ENCODE measurements at places on chromosomes 6 and 20.

GRCh38 chr20:709991-710779 lies 34.6 kb upstream of the SCRT2 start:
- DNase-seq, result no peak

GRCh38 chr6:33929575-33930288 lies 125.9 kb upstream of the MLN start:
- DNase-seq, result no peak

DNA sequence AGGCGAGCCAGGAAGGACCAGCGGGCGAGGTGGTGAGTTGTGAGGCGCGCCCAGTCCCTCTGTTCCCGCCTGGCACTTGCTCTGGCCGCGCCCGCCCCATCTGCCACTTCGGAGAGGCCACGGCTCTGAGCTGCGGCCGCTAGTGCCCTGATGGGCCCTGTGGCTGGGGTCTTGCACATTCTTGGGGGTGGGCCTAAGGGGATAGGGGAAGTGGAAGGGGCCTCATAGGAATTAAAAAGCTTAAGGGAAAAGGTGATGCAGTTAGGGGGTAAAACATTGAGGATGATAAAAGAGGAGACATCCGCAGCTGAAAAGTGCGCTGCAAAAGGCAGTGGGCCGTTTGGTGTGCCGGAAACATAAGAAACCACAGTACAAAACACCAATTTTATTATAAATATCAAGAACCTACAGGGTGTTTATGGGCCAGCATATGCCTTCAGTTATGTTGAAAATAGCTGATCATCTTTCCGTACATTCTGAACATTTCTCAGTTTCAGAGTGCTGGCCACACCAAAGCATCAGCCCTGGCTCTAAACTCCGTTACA lies 1.1 kb upstream of the PSMB8 start:
- no peak for DNase-seq

- DNase-seq, result no peak
Measured at GRCh38 chr20:347317-347639, 367 bp downstream of the NRSN2 start.

DNA sequence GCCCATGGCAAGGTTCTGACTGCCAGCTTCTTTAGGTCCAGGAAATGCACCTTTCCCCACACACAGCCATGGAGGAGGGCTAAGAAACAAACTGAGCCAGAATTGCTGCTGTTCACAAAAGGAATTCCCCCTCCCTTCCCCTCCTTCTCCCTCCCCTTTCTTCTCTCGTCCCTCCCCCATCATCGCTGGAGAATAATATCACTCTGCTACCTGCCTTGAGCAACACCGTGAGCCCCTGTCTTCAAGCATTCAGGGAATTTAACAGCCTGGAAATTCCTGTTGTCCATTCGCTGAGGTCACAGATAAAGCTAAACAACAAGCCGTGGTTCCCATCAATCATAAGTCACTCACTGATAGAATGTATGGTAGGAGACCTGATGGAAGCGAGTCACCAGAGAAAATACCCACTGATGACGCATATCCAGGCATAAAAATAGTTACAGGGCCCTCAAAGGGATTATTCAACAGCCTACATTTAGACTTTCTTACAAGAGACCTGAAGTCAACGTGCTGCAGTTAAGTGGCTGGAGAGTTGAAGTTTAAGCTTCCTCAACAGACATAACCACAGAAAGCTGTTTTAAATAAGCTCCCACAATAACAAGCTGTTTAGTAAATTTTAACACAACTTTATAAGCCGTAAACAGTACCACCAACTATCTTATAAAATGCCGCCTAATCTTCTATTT lies 59.7 kb downstream of the HIVEP2 start:
- no peak for DNase-seq

- no peak for DNase-seq
Measured at GRCh38 chr6:125363039-125363823, 61.5 kb upstream of the HDDC2 start.

- DNase-seq, result no peak
Measured at GRCh38 chr6:157070403-157071107, 252.8 kb downstream of the TMEM242 start.

- no peak for DNase-seq
Measured at GRCh38 chr6:52331793-52332457, 30.0 kb upstream of the PAQR8 start.

DNA sequence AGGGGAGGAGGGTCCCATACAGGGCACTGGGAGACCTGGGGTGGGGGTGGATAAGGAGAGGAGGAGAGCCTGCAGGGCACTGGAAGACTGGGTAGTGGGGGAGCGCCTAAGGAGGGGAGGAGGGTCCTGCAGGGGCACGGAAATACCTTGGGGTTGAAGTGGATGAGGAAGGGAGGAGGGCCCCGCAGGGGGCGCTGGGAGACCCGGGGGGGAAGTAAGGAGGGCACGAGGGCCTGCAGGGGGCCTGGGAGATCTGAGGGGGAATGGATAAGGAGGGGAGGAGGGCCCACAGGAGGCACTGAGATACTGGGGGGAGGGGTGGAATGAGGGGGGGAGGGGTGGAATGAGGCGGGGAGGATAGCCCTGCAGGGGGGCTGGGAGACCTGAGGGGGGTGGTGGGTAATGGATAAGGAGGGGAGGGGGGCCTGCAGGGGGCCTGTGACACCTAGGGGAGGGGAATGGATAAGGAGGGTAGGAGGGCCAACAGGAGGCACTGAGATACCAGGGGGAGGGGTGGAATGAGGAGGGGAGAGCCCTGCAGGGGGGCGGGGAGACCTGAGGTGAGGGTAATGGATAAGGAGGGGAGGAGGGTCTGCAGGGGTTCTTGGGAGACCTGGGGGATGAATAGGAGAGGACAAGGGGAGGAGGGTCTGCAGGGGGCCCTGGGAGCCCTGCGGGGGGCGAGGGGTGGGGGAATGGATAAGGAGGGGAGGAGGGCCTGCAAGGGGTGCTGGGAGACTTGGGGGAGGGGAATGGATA lies 567 bp upstream of the CTCFL start:
- no peak for DNase-seq

DNA sequence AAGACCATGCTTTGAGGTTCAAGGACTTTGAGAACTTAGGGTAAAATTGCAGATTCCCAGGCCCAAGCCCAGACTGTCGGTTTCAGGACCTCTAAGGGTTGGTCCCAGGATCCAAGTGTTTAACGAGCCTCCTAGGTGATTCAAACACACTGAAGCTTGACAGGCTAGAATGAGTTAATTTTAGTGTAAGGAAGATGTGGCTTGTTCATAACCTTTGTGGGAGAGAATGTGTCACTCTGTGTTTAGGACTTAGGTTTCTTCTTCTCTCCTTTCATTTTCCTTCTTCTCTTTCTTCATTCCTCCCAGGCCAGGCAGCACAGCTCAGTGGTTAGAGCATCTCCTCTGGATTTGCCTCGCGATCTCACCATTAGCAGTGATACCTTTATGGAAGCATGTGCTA lies 104.8 kb upstream of the KCNG1 start:
- DNase-seq, result no peak

DNA sequence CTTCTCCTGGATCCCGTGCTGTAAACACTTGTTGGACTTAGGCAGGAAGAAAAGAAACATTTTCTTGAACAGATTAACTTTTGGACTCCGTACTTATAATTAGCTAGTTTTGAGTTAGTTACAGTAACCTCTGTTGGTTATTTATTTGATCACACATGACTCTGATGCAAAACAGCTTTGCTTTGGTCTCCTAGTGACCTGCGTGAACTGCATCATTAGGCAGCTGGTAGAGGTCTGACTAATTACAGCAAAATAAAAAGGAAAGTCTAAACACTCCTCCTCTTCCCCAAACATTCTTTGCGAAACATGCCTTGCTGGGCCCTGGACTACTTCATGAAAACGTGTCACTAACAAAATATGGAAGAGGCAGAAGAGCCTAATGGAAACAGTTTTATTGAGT lies 61.1 kb upstream of the ZFP64 start:
- no peak for DNase-seq

GRCh38 chr6:35776364-35777215 lies at the start of gene CLPSL2:
Gene CLPSL2 (plus strand): TSS chr6:35776598. CDS start chr6:35776619, 21 bp downstream.
- no peak for DNase-seq

DNA sequence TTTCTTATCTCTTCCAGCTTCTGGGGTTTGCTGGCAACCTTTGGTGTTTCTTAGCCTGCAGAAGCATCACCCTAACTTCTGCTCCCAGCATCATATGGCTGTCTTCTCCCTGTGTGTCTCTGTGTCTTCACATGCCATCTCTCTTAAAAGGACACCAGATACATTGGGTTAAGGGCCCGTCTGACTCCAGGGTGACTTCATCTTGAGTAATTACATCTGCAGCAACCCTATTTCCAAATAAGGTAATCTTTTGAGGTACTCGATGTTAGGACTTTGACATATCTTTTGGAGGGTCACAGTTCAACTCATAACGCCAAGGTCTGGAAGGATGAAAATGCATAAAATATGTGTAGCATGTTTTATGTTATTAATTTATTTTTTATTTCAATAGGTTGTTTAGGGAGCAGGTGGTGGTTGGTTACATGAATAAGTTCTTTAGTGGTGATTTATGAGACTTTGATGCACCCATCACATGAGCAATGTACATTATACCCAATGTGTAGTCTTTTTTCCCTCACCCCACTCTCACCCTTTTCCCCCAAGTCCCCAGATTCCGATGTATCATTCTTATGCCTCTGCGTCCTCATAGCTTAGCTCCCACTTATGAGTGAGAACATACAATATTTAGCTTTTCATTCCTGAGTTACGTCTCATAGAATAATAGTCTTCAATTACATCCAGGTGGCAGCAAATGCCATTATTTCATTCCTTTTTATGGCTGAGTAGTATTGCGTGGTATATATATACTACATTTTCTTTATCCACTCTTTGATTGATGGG lies 131.1 kb downstream of the TBXT start:
- DNase-seq, result no peak

DNA sequence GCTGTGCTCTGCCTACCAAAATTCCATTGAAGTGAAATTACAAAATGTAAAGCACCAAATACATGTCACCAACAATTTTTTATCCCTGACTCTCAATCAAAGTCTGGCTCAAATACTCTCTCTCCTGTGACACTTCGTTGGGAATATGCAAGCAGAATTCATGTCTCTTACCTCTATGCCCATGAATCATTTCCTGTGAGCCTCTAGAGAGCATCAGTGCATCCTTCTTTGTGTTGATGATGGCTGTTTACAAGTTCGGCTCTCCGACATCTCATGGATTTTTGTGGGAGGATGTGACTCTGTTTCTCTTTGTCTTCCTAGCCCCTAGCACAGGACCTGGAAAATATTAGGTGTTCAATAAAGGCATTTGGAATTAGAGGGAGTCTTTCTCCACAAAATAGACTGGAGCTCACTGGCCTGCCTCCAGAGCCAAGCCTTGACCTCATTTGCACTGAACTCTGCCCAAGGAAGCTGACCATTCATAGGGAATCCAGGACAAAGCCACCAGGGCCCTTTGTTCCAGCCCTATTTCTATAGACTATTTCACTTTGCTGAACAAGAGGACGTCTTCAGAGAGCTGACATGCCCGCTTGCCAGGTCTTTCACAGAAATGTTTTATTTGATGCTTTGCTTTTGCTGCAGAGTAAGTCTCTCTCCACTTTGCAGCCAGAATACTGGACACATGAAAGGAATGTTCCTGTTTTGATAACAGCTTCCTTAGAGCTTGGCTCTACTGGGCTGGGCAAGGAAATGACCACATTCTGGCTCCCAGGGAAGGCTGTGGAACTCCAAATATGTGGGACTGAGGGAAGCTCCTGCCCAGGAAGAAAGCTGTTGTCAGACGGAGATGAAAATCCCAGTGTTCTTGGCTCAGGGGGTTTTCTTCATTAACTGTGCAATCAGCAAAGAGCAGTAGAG lies 194.5 kb upstream of the CDYL start:
- DNase-seq, result no peak
